ENCODE measurements at places on chromosomes 7 and 10. TPM values are rescaled to one million over a fixed set of nuclear protein-coding genes. Genes with fewer than 3 reads are reported as not detected.

DNA sequence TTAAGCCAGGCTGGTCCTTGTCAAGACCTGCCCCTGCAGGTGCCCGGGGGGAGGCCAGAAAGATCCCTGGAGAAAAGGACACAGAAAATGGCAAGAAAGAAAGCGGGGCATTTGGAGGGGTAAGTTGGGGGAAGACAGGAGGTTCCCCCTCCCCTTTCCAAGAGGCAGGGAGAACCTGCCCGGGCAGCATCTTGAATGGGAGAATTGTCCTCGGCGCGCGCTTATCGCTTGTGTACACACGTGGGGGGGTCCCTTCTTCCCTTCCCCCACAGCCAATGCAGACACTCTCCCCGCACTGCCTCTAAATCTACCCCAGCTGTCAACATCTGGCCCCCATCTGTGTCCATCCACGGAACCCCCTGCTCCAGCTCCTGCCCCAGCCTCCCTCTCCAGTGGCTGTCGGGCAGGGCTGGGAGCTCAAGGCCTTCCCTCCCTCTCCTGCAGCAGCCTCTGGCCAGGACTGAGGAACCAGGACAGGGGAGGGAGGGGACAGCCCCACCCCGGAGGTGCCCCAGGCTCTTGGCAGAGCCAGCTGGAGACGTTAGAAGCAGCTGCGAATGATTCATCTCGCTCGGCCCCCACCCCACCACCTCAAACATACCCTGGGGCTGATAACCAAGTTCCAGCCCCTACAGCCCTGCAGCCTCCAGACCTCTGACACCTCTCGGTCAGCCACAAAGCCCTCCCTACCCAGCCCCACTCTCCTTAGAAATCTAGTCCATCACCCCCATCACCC lies 25.3 kb downstream of the EPHB4 start:
- H3K4me3 ChIP-seq, result no peak overlapping the region
- H3K4me1 ChIP-seq, result peaks cover 6% of the 10 kb centered on the region
- no peak overlapping the region for H3K27ac ChIP-seq
- no peaks in the 10 kb centered on the region for H3K27me3 ChIP-seq

- no peak overlapping the region for H3K27ac ChIP-seq
- no peaks in the 10 kb centered on the region for H3K4me1 ChIP-seq
- H3K36me3 ChIP-seq, result no peaks in the 10 kb centered on the region
- H3K4me3 ChIP-seq, result no peak overlapping the region
Measured at GRCh38 chr7:20482071-20482470, 133.4 kb upstream of the ABCB5 start.

- no peaks in the 10 kb centered on the region for H3K27me3 ChIP-seq
- peaks cover 13% of the 10 kb centered on the region for H3K36me3 ChIP-seq
- DNase-seq, result no peak
- no peak overlapping the region for H3K27ac ChIP-seq
- H3K4me1 ChIP-seq, result peaks cover 2% of the 10 kb centered on the region
Measured at GRCh38 chr7:129741743-129742213, 130.3 kb downstream of the NRF1 start.

DNA sequence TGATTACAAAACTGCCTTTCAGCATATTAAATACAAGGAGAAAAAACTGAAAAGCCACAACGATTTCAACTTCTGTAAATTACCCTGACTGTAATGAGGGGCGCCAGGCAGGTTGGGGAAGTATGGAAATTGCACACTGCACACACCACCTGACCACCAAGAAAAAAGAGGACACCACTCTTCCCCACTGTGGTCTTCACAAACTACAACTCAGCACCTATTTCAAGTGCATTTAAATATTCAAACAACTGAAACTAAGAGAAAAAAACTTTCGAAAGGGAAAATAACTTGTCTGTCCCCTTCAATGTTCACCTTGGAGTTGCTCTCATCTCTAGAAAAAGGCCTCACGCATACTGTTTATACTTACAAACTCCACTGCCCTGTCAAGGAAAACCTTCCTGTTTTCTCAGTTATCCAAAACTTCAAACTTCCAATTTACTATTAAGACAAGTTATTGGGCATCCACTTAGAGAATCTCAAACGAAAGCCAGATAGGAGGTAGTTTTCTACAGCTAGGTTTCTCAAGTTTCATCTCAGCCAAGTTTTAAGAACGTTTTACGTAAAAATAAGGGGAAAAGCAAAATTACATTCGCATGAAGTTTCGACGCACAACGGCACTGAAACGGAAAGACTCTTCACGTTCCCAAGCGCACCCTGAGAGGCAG lies 1.4 kb downstream of the LARP4B start:
- peaks cover 28% of the 10 kb centered on the region for H3K36me3 ChIP-seq
- H3K27me3 ChIP-seq, result no peaks in the 10 kb centered on the region
- no peak for DNase-seq
- peak overlapping the region; percentile 93 for H3K27ac ChIP-seq
- peak overlapping the region; percentile 95 for H3K4me3 ChIP-seq

Gene AOAH
- total RNA-seq, result 33.5 TPM

Gene PON2
- 17.5 TPM for total RNA-seq

Gene EPDR1
- 0.62 TPM for total RNA-seq

Gene IQUB
- total RNA-seq, result 0.25 TPM

Gene ITIH5
- total RNA-seq, result not detected
